ENCODE measurements at places on chromosomes 5 and 9.

DNA sequence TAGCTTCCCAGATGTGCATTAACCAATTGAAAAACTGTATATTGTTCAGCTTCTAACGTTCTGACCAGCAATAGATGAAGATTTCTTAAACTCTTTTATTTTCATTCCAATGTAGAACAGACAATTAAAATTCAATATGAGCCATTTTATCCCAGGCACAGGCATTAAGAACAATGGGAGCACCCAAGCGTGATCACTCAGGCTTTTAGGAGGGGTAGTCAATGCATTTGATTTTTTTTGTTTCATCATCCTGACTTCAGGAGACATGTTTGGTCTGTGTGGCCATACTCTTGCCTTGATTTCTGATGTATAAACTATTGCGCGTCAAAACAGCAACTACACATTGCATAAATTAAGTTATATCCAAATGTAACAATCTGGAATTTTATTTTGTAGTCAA is 653.0 kb upstream of the RORB start:
- DNase-seq, result no peak

DNA sequence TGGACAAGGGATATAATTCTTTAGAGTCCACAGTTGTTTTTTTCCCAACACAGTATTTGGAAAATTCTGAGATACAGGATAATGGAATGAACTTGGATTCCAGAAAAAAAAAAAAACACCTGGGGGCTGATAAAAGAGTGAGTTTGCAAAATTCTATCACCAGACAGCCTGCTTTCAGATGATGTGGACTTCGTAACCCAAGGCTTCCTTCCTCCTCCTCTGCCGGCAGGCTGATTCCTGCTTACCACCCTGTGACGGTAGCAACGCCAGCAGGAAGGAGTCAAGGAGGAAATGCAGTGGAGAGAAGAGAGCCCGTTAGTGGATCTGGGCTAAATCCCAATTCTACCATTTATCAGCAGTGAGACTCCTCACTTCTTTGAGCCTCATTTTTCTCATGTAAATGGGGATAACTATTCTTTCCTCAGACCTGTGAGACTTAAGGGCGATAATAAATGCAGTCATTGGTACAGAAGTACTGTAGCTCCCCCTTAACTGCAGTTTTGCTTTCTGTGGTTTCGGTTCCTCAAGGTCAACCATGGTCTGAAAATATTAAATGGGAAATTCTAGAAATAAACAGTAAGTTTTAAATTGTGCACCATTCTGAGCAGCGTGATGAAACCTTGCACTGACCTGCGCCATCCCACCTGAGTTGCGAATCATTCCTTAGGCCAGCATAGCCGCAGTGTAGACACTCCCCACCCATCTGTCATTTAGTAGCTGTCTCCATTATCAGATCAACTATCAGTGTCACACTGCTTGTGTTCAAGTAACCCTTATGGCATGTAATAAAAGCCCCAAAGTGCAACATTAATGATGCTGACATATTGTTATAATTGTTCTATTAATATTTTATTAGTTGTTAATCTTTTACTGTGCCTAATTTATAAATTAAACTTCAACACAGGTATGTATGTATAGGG is 71.4 kb downstream of the DCP2 start:
- DNase-seq, result peak; percentile 46

GRCh38 chr9:129630967-129631673 is 5.2 kb downstream of the NTMT1 start:
- DNase-seq, result no peak

DNA sequence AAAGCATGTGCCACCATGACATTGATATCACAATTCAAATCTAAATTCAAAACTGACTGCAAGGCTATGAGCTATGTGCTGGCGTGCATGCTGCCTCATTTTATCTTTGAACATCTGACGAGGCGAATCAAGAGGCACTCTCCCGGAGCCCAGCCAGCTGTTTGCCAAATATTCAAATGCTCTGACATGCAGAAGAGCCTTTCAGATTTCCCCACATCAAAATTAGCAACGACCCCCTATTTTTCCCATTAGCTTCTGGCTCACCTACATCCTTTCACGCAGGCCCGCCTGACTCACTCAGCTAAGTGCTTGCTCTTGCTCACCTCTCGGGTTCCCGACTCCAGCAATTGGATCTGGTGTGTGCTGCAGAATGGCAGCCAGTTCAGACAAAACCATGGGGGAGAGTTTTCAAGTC is 159.0 kb downstream of the NR2F1-AS1 start:
- no peak for DNase-seq

DNA sequence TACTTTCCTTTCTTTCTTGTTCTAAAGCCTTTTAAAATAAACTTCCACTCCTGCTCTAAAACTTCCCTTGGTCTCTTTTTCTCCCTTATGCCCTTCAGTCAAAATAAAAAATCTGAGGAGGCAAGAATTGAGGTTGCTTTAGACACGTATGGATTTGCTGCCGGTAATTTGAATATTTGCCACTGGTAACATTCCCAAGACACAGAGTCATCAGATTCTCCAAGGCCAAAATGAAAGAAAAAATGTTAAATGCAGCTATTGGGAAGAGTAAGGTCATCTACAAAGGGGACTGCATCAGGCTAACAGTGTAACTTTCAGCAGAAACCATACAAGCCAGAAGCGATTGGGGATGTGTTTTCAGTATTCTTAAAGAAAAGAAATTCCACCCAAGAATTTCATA is 311.1 kb downstream of the CDH18 start:
- DNase-seq, result no peak

GRCh38 chr9:124267271-124267807 is 9.6 kb downstream of the NEK6 start:
- no peak for DNase-seq

GRCh38 chr5:87132696-87133095 is 135.0 kb upstream of the RASA1 start:
- DNase-seq, result no peak

- DNase-seq, result no peak
These were observed 26.4 kb upstream of the CTNNA1 start for GRCh38 chr5:138726848-138727247.

DNA sequence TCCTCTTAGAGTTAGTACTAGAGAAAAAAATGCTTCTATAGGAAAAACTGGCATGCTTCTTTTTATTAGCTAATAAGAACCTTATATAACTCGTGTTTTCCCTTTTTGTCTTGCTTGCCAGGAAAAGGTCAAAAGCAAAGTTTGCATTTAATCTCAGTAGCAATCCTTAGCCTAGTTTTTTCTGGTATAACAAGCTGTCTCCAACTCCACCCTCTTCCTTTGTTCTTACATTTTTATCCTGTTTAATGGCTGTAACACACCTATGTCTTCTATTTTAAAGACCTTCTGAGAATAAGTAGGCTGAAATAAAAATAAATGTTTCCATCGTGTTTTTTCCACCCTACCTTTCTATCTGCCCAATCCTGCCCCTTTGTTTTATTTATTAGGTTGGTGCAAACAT is 158.3 kb downstream of the SNCAIP start:
- no peak for DNase-seq

DNA sequence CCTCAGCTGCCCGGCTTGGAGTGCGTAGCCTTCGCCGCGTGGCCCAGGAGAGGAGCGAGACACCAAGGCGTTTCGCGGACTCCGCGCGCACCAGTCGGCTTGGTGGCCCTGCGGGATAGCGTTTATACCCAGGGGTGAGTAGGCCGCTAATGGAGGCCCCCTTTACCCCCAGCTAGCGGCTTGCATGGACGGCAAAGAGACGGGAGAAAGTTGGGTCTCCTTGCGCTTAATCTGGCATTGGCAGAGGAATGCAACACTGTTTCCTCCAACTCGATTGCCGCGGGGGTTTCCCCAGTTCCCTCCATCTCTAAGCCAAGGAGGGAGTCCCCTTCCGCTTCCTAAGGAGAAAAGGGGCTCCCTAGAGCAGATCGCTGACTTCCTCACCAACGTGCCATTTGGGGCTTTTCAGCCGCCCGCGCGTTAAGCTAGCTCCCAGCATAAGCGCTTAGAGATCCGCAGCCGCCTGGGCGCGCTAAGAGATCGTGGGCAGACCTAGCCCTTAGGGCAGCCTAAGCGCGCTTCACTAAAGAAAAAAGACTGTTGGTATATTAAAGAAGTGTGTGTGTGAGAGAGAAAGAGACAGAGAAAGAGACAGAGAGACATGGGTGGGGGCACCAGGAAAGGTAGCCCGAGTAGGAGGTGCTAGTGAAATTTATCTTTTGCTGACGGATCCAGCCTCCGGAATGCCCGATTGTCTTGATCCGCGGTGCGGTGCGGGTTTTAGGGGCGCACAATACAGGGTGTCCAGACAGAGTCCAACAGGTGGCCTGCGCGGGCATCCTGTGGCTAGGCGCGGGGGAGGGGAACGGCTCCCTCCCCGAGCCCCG is 597.9 kb upstream of the SGCD start:
- DNase-seq, result no peak

DNA sequence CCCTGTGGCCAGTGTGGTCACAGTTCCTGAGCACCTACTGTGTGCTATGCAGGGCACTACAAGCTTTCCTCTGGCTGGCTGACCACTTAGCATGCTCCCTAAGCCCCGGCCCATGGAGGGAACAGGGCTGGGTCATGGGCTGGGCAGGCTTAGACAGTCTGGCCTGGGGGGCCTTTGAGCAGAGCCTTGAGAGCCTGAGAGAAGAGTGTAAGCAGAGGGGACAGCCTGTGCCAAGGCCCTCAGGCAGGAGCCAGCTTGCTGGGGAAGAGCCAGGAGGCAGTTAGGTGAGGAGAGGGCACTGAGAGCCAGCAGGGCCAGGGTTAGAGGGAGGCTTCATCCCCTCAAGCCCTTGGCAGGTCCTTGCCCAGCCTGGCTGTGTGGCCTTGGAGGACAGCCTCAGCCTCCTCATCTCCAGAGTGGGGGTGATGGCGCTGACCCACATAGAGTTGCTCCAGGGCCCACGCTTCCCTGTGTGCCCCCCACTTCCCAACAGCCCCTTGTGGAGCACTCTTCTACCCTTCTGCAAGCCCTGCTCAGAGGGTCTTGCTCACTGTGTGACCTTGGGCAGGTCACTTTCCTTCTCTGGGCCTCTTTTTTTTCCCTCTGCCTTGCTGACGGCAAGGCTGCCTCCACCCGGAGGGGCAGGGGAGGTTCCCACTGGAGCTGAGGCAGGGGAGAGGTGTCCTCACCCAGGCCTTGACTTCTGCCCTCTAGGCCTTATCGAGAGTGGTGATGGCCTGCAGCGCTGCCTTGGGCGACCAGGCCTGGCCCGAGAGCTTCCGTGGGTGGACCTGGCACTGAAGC is 107.1 kb downstream of the PHF2 start:
- DNase-seq, result no peak

GRCh38 chr9:112348257-112349007 is 15.0 kb upstream of the PTBP3 start:
- peak; percentile 50 for DNase-seq

DNA sequence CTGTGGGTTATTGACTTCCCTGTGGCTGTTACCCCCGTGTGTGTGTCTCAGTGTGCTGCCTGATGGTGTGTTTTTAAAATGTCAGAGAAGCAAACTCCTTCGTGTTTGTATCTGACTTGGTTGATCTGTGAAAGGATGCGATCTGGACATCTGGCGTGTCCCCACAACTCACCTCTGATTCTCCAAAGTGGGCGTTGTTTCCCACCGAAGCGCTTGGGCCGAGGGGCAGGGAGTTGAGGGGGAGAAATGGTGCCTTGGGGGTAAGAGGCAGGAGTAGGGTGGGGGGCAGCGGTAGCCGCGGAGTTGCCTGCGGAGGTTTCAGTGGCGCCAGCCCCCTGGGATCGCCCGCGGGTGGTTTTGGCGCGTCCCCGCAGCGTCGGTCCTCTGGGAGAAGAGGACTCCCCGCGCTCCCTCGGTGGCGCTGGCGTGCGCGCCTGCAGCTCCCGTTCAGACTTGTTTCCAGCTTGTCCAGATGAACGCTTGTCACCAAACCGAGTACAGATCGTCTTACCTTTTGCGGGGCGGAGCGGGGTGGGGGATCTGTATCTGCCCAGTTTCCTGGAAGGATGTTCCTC is 1.1 kb downstream of the MAST4 start:
- DNase-seq, result no peak

GRCh38 chr5:140969880-140970279 is 3.6 kb downstream of the PCDHAC2 start:
- no peak for DNase-seq

DNA sequence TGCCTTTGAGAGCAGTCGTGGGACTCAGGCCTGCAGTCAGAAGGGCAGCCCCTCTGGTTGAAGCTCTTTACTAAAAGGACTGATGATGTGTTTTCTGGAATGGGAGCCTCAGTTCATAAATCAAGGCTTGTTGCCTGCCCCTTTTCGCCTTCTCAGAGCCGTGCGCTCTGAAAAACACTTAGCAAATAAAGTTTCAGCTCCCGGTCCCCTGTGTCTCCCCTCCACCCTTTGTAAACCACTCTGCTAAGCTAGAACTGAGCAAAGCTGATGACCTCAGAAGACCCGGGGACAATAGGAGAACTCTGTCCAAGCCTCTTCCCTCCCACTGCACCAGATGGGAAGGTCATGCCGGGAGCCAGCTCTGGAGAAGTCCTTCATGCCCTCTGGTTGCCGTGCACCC is 39.3 kb upstream of the ADRA1B start:
- DNase-seq, result no peak

GRCh38 chr5:115557667-115558387 is 13.3 kb upstream of the FEM1C start:
- no peak for DNase-seq

DNA sequence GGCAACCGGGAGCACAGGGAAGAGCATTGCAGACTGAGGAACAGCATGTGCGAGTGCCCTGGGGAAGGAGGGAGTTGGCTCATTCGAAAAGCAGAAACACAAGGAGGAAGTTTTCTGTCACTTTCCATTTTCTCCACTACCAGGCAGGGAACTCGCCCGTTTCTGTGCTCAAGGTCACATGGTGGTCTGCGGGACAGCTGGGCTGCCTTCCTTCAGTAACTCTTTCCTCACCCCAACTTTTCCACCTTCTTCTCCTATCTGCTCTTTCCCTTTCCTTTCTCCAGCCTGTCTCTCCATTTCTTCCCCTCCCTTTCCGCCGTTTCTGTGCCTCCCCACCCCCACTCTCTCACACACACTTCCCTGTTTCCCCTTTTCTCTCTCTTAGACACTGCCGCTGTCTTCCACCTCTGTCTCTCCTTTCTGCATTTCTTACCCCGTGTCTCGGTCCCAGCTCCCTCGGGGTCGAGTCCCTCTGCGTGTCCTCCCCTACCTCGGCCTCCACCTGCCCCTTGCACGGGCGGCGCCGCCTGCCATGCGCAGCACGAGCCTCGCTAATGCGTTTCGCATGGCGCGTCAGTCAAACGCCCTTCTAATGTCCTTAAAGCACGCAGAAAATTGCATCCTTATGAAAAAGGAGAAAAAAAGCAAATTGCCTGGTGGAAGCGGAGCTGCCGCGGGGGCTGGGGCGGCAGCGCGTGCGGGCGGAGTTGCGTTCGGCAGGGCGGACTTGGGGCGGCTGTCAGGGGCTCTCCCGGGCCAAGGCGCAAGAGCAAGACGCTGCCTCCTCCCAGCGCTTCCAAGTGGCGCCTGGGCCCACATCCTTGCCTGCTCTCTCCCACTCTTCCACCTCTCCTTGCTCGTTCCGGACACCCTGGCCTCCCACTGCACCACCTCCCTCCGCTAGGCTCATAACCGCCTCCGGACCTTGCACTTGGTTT is 9.5 kb downstream of the BARX1 start:
- no peak for DNase-seq

GRCh38 chr5:10699281-10699874 is 61.7 kb downstream of the DAP start:
- DNase-seq, result no peak

GRCh38 chr9:129968690-129969485 is 74.1 kb downstream of the FNBP1 start:
- no peak for DNase-seq

- DNase-seq, result peak; percentile 38
These were observed 13.9 kb upstream of the KIF12 start for GRCh38 chr9:114112778-114113584.

GRCh38 chr9:35555246-35555701 is 49.8 kb upstream of the TESK1 start:
- no peak for DNase-seq

Measured in LoVo (cell line).